GM12892 (cell line): ENCODE measurements at places on chromosomes 13 and 19.

- no peak for DNase-seq
Observed at GRCh38 chr19:18153556-18154134, 682 bp downstream of the PIK3R2 start.

GRCh38 chr13:24056616-24057137 lies 103.8 kb upstream of the SPATA13 start:
- no peak for DNase-seq

DNA sequence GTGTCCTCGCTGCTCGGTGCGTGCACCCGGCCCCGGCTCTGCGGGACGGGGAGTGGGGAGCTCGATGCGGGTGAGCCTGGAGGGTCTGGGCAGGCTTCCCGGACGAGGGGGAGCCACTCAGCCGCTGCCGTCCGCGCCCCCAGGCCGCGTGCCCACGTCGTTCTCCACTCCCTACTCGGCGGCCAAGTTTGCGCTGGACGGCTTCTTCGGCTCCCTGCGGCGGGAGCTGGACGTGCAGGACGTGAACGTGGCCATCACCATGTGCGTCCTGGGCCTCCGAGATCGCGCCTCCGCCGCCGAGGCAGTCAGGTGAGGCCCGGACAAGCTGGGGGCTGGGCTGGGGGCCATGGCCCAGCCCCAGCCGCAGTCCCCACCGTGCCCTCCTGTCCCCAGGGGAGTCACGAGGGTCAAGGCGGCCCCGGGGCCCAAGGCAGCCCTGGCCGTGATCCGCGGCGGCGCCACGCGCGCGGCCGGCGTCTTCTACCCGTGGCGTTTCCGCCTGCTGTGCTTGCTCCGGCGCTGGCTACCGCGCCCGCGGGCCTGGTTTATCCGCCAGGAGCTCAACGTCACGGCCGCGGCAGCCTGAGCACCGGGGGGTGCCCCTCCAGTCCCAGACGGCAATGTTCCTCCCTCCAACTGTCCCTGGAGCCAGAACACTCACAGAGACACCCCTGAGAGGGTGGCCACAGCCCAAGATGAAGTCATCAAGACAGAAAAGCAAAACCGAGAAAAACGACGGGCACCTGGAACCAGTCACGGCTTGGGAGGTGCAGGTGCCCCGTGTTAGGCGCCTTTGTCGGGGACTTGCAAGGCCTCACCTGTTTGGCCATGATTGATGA lies 2.5 kb upstream of the RPL36 start:
- no peak for DNase-seq

DNA sequence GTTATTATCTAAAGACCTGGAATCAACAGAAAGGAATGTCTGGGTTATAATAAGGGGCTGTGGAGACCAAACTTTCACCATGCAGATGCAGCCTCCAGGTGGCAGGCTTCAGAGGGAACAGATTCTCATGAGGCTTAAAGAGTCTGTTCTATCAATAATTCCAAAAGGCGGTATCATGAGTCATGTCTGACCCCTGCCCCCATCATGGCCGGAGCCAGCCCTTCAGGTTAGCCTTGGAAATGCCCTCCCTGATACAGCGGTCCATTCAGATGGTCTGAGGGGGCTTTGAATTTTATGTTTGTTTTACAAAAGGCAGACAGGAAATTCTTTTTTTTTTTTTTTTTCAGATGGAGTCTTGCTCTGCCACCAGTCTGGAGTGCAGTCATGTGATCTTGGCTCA lies 21.7 kb upstream of the LAMP1 start:
- DNase-seq: no peak

DNA sequence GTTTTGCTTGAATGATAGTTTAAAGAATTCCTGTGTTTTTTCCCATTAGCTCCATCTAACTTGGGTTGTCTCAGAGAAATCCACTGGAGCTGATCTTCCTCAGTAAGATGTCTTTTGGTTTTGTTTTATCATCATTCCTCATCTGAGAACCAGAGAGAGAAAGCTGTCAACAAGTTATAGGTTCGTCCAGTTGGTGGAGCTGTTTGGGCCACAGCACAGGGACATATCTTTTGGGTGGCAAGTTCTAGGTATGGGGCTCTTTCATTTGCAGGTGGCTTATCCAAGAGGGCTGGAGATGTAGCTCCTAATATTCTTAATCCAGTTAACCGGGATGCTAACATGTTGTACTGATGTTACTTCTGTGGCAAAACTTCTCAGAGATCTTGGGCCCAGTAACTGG lies 174.2 kb downstream of the KCNRG start:
- DNase-seq: no peak

DNA sequence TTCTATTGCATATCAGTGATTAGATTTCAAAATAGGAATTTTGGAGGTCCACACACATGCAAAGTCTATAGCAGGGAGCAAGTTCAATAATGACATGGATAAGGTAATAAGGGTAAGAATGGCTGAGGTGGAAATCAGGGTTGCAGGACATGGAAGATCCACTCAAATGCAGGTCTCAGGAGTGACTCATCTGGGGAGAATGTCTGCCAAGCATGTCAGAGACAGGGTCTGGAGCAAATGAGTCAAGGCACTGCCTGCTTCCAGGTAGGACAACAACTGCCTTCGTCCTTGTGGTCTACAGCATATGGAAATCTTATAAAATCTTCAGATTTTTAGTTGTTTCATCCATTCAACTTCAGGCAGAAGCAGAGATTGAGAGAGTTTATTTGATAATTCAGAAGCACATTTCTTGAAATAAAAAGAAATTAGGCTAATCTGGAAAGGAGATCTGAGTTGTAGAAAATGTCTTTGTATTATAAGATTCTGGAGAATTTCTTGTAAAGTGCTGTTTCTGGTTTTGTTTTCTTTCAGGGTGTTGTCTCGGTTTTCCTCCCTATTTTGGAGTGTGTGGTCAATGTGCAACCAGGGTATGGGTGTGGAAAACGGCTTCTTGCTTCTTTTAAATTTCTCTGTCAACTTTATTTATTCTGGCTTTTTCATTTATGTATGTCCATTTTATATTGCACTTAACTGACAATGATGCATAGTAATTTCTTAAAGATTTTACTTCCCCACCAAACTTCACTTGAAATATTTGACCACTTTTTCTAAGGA lies 748.8 kb downstream of the LIG4 start:
- DNase-seq: no peak

- no peak for DNase-seq
Observed at GRCh38 chr13:36395280-36395679, 37.0 kb upstream of the CCNA1 start.

- no peak for DNase-seq
Observed at GRCh38 chr13:100611678-100612492, 23.3 kb upstream of the GGACT start.

GRCh38 chr19:41551711-41552110 lies 24.3 kb upstream of the CEACAM21 start:
- no peak for DNase-seq

- peak; percentile 12 for DNase-seq
Observed at GRCh38 chr19:19748249-19748938, 15.5 kb upstream of the ZNF14 start.

GRCh38 chr19:589693-590395 lies at the start of gene HCN2:
HCN2 (plus strand) TSS chr19:589881; CDS start chr19:589946, 65 bp downstream.
- no peak for DNase-seq

GRCh38 chr13:114167426-114167825 lies 11.6 kb upstream of the CFAP97D2 start:
- no peak for DNase-seq

GRCh38 chr13:70809588-70809987 lies 701.3 kb upstream of the KLHL1 start:
- no peak for DNase-seq

GRCh38 chr19:4098493-4098892 lies 25.4 kb downstream of the MAP2K2 start:
- no peak for DNase-seq

GRCh38 chr19:47707135-47707925 lies 5.9 kb upstream of the EHD2 start:
- DNase-seq: peak; percentile 61

- no peak for DNase-seq
Observed at GRCh38 chr19:33683881-33684537, 62.3 kb downstream of the CHST8 start.

GRCh38 chr13:110397436-110398115 lies 90.5 kb downstream of the COL4A2 start:
- DNase-seq: no peak

DNA sequence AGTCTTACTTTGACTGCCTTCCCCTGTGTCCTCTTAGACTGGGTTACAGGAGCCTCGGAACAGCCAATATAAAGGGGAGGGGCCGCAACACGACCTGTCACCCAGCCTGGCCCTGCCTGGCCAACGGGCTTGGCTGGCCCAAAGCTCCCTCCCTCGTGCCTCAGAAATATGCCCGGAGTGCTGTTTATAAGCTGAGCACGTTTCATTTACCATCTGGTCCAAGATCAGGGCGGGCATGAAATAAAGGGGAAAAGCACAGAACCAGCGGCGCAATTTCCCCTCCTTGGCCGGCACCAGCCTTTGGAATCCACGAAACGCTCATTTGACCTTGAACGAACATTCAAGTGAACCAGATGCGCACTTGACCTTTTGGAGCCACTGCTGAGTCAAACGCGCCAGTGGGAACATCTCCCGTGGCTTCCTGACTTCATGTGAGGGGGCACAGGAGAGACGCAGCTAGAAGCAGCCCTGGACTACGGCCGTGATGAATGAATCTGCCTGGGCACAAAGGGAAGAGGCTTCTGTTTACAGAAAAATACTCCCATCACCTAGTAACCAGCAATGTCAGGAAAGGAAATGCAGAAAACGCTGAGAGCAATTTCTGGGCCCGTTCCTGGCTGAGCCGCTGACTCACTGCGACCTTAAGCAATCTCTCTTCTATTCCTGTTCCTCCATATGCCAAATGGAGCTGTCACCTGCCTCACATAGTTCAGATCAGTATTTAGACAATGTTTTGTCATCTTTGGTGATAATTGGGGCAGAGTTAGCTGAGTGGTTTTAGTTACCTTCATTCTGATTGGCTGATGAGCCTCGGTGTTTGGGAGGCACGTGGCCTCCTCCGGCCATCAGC lies 53.3 kb downstream of the RFX2 start:
- no peak for DNase-seq

DNA sequence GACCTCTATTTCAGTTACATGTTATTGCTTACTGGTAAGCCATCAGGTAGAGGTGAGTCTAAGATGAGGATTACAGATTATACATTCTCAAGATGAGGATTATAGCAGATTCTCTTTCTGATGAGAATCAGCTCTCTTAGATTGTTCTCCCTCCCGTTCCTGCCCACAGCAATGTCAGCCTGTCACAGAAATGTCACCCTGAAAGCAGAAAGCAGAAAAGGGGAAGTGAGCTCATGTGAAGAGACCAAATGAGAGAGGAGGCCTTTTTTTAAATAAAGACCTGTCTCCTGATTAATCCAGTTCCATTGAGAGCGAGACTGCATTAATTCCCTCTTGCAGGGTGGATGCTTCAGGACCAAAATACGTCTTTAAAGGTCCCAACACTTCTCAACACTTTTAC lies 445.6 kb downstream of the KCTD12 start:
- peak; percentile 14 for DNase-seq

GRCh38 chr19:7540761-7541474 lies 5.4 kb downstream of the PNPLA6 start:
- DNase-seq: no peak

DNA sequence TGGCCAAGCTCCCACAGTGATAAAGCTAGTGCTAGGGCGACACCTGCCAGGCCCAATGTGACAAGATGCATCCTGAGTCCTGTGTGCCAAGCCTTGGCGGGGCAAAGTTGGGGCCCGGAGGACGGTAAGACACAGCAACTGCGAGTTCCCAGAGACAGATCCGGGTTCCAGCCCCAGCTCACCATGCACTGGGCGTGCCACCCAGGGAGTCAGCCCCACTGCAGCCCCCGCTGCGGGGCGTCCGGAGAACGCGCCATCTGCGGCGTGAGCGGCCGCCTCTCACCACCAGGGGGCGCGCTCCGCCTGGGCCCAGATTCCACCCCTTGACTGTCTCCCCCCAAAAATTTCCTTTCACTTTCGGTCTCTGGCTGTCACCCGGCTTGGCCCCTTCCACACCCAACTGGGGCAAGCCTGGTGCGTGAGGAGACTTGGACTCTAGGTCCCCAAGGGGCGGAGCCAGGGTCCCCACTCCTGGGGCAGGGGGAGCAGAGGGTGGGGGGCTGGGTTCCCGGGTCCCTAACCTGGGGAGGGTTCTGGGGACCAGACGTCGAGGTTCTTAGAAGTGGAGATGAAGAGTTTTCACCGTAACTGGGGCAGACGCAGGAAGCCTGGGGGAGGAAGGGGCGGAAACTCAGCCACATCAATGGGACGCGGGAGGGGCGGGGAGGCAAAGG lies at the start of gene FLT3LG:
Gene FLT3LG, plus strand, starts transcription at position 348 of the 674 bp plus-strand sequence. CDS start 425 bp downstream, outside the sequence.
- DNase-seq: peak; percentile 99

DNA sequence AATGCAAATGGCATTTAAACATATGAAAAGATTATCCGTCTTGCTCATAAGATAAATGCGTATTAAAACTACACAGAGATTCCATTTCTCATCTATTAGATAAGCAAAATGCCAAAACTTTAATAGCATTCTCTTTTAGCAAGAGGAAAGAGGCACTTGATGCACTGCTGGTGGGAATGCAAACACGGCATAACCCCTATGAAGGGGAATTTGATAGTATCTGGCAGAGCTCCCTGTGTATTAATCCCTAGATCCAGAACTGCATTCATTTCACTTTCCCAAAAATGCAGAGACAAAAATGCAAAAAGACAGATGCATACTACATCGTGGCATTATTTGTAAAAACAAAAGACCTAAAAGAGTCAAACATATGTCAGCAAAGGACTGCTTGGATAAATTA lies 193.6 kb upstream of the STARD13 start:
- DNase-seq: no peak

GRCh38 chr13:72652681-72653080 lies 74.7 kb downstream of the MZT1 start:
- no peak for DNase-seq

DNA sequence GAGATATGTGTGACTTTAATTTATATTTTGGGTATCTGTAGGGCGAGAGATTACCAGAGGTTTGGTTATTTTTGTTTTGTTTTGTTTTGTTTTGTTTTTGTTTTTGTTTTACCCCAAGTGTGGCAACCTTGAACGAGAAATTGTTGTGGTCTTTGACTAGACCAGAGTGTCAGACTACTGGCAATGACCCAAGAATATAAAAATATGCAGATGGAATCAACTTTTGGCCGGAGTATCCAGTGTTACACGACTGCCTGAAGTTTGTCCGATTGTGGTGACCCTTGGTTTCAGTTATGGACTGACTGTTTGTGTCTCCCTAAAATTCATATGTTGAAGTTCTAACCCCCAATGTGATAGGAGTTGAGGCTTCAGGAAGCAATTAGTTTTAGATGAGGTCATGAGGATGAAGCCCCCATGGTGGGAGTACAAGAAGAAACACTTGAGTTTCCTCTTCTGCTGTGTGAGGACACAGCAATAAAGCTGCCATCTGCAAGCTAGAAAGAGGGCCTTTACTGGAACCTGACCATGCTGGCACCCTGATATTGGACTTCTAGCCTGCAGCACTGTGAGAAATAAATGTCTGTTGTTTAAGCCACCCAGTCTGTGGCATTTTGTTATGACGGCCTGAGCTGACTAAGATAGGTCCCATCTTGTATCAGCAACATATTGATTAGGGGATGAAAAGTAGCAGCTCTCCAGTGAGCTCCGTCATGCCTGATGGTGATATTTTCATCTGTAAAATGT lies 261.7 kb downstream of the MTUS2 start:
- no peak for DNase-seq
